ENCODE measurements at places on chromosomes 3 and 15. TPM values are rescaled to one million over a fixed set of nuclear protein-coding genes. Genes with fewer than 3 reads are reported as not detected.

DNA sequence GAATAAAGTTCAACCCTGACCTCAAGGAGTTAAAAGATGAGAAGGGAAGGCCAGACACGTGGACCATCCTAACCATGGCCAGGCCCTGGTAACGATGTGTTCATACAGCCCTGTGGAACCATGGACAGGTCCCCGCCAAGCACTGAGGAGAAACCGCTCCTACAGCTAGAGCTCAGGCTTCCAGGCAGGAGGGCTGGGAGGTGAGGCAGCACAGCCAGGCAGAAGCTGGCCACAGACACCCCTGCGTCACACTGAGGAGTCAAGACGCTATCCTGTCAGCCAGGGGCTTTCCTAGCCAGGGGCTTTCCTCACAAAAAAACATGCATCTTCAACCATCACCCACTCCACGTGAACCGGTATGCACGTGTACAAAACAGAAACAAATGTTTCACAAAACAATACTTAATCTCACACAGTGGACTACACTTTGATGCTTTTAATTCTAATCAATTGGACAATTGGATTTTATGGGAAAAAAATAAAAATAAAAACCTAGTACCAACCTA lies 73.2 kb downstream of the TBC1D2B start:
- no peak for DNase-seq

Gene UROC1
- total RNA-seq, result not detected

DNA sequence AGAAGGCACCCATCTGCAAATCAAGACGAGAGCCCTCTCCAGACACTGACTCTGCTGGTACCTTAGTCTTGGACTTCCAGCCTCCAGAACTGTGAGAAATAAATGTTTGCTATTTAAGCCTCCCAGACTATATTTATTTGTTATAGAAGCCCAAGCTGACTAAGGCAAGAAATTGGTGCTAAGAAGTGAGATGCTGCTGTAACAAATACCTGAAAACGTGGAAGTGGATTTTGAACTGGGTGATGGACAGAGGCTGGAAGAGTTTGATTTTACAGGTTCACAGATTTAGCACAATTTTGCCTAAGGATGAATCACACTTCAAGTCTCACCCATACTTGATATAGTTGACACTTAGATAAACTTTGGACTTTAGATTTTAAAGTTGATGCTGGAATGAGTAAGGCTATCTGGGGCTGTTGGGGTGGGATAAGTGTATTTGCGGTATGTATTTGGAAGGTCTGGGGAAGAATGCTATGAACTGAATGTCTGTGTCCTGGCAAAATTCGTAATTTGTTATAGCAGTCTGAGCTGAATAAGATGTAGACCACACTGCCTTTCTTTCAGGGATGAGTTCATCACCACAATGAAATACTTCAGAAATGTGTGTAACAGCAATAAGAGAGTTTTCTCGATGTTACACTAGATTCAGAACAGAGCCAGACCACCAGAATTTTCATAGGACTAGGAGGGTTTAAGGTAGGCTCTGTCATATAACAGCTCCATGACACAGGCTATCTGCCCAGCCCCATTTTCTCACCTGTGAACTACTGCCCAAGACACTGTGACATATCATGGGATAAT lies 120.5 kb upstream of the LMCD1 start:
- no peak for DNase-seq

DNA sequence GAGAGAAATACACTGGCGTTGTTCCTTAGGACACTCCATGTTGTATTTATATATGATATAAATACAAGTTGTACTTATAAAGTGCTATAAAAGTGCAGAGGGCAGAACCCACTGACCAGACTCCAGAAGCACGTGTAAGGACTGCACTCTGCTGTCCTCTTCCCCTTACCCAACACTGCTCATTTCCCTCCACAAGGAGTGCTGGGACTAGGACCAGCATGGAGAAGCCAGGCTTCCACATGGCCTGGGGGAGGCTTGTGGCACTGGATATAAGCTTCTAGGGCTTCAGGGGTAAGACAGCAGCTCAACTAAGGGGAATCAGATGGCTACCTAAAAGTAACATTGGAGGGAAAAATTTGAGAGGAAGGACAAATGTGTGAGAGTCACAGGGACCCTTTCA lies 556.9 kb downstream of the IGSF11 start:
- no peak for DNase-seq

DNA sequence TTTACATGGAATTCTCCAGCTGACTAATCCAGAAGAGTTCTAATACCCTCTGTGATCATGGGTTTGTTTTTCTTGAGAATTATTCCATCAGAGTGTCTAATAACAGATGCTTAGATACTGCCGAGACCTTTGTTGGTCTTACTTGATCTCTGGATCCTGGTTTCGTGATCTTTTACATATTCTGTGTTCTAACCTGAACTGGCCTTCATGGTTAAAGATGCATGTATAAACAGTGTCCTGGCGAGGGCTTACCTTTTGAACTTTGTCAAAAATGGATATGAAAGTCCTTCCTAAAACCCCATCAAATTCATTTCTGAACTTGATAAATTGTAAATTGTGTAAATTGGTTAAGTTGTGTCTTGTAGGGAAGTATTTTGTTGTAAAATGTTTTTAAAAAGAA lies 24.8 kb downstream of the UBE2Q2 start:
- no peak for DNase-seq

Gene CHDH
- total RNA-seq, result under 0.01 TPM

Gene HRG
- total RNA-seq, result not detected

DNA sequence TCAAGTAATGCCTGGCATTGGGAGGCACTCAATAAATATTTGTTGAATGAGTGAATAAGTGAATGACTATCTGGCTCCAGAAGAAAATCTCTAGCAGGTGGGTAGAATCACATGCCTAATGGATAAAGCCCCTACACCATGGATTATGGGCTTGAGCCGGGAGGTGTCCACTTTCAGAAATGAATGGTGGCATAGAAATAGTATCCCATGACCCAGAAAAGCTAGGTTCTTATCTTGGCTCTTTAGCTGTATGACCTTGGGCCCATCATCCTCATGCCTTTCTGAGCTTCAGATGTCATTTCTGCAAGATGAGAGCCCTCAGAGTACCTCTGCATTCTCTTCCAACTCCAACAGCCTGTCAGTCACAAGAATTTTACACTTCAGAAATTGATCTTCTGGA lies 37.3 kb upstream of the TNIK start:
- DNase-seq, result no peak

DNA sequence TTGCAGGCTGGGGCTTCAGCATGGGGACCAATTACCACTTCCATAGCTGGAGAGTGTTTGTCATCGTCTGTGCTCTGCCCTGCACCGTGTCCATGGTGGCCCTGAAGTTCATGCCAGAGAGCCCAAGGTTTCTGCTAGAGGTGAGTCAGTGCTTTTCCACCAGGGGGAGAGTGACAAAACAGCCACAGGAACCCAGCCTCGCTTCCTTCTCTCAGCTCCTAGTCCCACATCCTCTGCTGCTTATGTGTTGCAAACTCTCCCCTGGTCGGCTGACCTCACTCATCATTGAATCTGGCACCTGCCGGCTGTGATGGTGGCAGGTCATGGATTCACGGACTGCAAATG lies 158.3 kb downstream of the SV2B start:
- DNase-seq, result no peak

DNA sequence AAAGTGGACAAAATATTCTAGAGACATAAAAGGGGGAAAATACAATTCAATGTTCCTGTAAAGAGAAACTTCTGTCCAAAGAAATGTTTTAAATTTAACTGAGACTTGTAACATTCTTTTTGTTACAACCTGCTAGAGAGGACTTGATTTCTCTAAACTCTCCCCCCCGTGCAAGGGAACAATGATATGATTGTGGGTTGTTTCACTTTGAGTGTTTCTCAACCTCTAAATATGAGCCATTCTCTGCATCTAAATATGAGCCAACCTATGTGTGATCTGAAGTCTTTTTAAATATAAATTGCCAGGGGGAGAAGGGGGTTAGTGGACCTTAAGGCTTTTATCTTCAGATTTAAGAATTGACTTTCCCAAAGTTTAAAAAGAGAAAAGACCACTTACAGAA lies 14.6 kb downstream of the ZNF860 start:
- DNase-seq, result no peak

- no peak for DNase-seq
Measured at GRCh38 chr3:188826574-188826973, 345.2 kb upstream of the TPRG1 start.

DNA sequence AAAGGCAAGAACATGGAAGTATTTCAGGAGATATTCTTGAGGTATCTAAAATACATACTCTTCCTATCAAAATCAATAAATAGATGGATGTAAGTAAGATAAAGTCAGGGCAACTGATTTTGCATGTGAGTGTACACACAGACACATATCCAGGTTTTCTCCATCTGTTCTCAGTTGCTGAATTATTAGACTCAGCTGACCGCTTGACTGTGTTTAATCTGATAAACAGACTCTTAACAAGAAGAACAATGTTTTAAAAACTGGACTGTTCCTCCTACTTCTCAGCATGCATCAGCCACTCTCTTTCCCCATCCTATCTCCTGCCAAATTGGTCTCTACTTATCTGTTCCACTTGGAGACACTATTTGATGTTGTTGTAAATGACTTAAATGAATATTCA lies 73.5 kb downstream of the GOLGA8G start:
- DNase-seq, result no peak

DNA sequence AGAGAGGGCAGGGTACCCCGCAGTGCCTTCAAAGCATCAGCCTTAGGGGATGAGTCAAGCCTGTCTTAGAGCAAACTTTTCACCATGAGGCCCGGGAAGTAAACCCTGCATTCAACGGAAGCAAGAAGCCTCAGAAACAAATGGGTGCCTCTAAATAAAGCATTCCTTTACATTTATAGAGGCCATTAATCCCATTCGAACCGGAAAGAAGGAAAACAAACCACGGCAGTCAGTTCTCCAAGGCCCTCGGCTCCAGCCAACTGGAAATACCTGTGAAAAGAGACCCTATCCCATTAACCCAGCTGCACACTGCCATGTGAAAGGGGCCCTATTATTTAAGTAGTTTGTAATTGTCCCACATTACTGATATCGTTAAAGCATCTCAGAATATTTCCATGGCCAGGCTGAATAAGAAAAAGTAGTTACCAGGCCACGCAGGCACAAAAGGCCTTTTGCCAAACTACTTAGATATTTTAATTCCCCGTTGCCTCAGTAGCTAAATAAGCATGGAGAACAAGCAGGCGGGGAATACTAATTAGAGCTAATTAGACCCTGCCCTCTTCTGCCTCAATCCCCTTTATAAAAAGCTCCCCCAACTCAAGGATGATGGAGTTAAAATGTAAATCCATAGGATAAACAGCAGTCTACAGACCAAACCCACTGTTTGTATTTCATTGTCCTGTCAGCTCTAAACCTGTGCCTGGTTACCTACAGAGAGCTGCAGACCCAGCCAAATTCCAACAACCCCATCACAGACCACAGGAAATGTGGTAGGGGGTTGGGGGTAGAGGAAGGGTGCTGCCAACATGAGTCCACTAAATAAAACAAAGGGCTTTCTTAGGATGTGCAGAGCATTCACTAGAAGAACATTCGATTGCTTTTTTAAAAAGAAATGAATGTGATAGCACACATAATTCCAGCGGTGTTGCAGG lies 4.1 kb downstream of the ITGB5 start:
- no peak for DNase-seq

Gene PARP15
- not detected for total RNA-seq

DNA sequence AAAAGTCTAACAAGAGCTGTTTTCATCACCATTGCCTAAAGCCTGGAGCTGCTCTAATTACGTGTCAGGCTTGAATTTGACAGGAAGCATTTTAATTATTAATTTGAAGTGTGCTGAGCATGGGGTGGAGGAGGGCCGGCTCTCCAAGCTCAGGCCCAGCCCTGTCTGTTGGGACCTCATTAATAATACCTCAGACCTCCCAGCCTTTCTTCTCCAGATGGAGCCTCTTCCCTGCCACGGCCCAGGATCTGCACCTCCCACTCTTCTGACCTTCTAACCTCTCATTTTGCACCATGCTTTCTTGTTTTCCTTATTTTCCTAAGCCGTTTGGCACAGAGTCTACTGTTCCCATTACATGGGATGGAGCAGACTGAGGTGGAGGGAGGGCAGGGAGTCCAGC lies 30.0 kb downstream of the INSYN1 start:
- DNase-seq, result no peak

Gene CCNB2
- total RNA-seq, result 130 TPM

Gene TASOR
- total RNA-seq, result 58.7 TPM

Gene FAM219B
- total RNA-seq, result 45.0 TPM

GRCh38 chr3:10511809-10512494 lies 6.6 kb upstream of the ATP2B2 start:
- DNase-seq, result peak; percentile 59

Gene BOC
- 2.4 TPM for total RNA-seq

- DNase-seq, result no peak
Measured at GRCh38 chr15:78616506-78616905, 4.3 kb downstream of the CHRNA3 start.

Gene RAD51
- 14.0 TPM for total RNA-seq

Gene DOCK3
- 0.46 TPM for total RNA-seq

- DNase-seq, result peak; percentile 71
Measured at GRCh38 chr3:188853856-188854771, 317.7 kb upstream of the TPRG1 start.

DNA sequence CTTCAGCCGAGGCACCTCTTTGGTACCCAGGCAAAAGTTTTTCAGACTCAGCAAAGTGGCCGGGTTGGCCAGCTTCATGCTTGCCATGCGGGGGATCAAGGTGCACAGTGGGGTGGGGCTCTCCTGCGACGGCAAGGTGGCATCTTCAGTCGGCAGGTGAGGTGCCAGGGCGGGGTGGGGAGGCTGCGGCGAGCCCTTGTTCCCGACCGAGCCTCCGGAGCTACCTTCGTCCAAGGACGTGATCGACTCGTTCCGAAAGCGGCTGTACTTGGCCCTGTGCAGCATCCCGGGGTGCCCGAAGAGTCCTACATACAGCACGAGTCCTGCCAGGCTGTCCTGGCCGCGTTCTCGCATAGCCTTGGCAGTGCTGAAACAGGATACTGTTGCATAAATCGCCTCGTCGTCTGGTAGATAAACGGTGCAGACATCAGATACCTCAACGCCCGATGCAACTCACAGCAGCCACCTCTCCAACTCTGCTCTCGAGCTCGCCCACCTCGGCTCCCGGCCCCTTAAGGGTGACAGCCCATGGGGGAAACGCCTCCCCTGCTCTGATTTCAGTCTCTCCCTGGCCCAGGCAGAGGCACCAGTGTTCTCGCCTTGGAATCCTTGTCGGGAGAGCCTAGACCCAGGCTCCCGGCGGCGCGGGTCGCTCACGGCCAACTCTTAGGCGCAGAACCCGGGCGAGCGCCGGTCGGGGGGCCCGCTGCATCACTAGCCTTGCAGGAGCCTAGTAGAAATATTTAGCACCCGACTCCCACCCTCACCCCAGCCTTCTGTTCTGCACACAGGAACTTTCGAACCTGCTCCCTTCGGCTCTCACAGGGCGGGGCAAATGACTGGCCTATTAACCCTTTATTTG lies 826 bp downstream of the SHC4 start:
- peak; percentile 49 for DNase-seq

GRCh38 chr3:165918657-165918979 lies 81.4 kb upstream of the BCHE start:
- no peak for DNase-seq

DNA sequence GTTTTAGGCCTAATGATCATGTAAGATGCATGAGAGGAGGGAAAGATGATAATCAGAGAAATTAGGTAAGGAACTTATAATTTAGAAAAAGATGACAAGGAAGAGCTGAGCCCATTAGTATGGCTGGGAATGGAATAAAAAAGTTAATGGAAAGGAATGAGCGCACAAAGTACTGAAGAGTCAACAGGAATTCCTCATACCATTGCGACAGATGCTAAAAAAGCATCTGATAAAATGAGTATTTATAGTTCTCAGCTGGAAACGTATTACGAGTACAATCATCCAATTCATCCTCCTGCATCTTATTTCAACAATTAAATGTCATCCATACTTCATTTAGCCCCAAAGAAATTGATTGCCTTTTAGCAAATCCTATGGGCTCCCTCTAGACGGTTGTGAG lies 58.9 kb downstream of the TMCC1 start:
- DNase-seq, result no peak

Measured in LHCN-M2 (cell line).